ENCODE measurements at places on chromosomes 5 and 9. TPM values are rescaled to one million over a fixed set of nuclear protein-coding genes. Genes with fewer than 3 reads are reported as not detected.

The PCDHGA9 gene
- total RNA-seq = 0.03 TPM

The GABRA1 gene
- total RNA-seq = not detected

The GCNT4 gene
- total RNA-seq = 0.29 TPM

The NTNG2 gene
- total RNA-seq = 1.2 TPM

The PCDH12 gene
- not detected for total RNA-seq

The NEUROG1 gene
- total RNA-seq = not detected

All from A549 treated with AZD2906 at 1 μM for 4 hours (cell line).